ENCODE measurements at places on chromosomes 7 and 10.

DNA sequence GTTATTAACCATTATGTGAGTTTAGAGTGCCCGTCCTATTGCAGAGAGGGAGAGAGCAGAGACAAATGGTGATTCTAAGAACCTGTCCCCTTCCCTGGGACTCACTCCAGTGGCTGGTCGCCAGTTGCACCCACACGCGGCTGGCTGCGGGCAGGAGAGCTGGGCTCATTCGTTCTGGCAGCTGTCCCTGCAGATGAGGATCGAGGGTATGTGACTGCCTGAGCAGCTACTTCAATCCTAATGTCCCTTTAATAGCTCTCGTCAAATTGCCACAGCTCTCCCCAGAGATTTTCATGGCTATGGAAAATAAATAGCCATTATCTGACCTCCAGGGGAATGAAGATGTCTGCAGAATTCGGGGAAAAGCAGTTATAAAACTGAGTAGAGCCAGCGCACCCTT, 41.6 kb downstream of the RBM28 start:
- no peak for DNase-seq

- no peak for DNase-seq
Observed at GRCh38 chr7:98569691-98570337, 47.3 kb upstream of the NPTX2 start.

- no peak for DNase-seq
Observed at GRCh38 chr10:107807836-107808235, 643.3 kb upstream of the SORCS1 start.

GRCh38 chr10:77428691-77429395, 208.8 kb downstream of the KCNMA1 start:
- DNase-seq, result peak; percentile 74

- DNase-seq, result no peak
Observed at GRCh38 chr10:88027570-88027969, 164.1 kb downstream of the PTEN start.

DNA sequence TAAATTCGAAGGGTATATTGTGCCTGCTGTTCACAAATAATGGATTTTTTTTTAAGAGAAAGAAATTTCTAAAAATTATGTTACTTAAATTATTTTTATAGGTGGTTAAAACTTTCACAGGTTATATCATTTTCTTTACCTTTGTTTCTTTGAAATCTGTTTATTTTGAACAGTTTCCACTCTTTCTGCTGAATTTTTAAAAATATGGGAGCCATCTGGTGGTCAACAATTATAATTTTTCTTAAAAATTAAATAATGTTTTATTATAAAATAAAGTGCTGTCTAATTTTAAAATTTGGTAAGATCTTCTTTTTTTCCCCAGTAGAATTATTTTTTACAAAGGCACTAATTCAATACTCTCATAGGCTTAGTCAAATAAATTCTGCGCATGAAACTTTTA, 263.9 kb downstream of the ETV1 start:
- DNase-seq, result no peak

GRCh38 chr7:70568674-70569334, 563.1 kb upstream of the GALNT17 start:
- DNase-seq, result peak; percentile 35

DNA sequence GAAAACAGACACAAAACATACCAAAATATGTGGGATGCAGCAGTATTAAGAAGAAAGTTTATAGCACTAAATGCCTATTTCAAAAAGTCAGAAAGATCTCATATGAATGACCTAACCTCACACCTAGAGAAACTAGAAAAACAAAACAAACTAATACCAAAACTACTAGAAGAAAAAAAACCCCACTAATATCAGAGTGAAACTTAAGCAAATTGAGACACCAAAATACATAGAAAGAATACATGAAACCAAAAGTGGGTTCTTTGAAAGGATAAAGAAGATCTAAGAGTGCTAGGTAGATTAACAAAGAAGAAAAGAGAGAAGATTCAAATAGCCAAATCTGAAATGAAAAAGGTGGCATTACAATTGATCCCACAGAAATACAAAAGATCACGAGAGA, 494.1 kb downstream of the SH2D4B start:
- DNase-seq, result no peak

DNA sequence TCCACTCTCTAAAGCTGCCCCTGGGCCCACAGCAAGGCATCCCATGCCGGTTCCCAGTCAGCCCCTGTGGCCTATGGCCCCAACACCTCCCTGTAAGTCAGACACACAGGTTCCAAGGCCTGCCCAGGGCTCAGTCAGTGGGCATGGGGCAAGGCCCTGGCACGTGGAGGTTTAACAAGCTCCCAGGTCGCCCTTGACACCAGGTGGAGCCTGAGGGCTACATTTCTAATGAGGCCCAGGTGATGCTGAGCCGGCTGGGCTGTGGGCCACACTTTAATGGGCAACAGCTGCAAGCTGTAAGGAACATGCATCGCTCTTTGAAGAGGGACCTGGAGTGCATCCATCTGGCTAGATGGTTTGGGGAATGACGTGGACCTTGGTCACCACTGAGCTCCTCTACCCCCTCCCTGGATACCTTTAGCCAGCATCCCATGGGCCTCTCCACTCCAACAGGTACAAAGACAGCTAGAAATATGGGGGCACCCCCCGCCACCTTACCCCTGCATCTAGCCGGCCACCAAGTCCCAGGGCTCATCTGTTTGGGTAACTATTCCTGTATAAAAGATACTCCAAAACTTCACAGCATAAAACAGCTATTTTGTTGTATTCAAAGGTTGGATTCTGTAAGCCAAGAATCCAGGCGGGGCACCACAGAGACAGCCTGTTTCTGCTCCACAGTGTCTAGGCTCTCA, 122.5 kb downstream of the OAT start:
- DNase-seq, result peak; percentile 37

- peak; percentile 16 for DNase-seq
Observed at GRCh38 chr7:48718731-48719378, 205.5 kb upstream of the CDC14C start.

DNA sequence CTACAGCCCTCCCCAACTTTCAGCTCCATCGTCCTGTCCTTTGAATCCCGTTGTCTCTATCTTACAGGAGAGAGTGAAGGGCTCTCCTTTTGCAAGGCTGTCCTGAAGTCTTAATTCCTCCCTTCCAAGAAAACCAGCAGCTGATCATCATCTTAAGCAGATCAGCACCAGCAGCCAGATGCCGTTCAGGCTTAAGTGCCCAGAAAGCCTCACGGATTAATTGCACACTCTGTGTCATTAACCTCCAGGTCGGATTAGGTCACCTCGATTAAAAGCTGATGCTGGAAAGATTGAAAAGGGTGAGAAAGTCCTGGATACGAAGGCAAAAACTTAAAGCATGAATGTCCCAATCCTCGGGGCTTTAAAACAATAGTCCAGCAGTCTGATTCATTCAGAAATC, 24.8 kb upstream of the ADARB2 start:
- no peak for DNase-seq

- DNase-seq, result peak; percentile 87
Observed at GRCh38 chr7:47991741-47992311, 12.4 kb upstream of the HUS1 start.

GRCh38 chr10:992871-993270, 4.6 kb downstream of the GTPBP4 start:
- DNase-seq, result no peak
